Activated naive CD4-positive, alpha-beta T cell treated with Interleukin-2 at 50 U/mL for 16 hours (primary cell): ENCODE measurements at places on chromosomes 11 and 22.

DNA sequence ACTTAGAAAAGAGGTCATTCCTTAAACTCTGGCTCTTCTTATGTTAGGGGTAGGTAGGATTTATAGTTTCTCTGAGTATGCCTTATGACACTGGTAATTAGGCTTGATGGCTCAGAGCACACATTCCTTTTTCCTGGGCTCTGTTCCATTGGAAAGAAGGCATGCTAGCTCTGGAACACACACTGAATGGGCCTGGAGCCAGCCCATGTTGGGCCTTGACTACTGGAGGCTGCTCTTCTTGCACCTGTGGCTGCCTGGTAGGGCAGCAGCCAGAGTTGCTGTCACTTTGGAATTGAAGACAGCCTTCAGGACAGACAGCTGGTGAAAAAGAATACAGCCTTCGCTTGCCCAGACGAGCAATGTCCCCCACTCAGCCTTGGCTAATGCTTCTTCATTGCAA is 18.2 kb downstream of the MCAM start:
- DNase-seq, result no peak

- no peak for DNase-seq
These were observed 21.4 kb upstream of the AMOTL1 start for GRCh38 chr11:94746721-94747120.

DNA sequence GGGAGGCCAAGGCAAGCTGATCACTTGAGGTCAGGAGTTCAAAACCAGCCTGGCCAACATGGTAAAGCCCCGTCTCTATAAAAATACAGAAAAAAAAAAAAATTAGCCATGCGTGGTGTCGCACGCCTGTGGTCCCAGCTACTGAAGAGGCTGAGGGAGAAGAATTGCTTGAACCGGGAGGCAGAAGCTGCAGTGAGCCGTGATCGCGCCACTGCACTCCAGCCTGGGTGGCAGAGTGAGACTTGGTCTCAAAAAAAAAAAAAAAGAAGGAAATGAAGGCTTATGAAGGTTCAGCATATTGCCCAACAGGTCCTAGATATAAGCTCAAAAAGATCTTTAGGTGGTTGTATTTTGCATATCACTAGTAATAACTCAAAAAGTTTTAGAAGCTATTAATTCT is 10.2 kb downstream of the ATL3 start:
- DNase-seq, result no peak

DNA sequence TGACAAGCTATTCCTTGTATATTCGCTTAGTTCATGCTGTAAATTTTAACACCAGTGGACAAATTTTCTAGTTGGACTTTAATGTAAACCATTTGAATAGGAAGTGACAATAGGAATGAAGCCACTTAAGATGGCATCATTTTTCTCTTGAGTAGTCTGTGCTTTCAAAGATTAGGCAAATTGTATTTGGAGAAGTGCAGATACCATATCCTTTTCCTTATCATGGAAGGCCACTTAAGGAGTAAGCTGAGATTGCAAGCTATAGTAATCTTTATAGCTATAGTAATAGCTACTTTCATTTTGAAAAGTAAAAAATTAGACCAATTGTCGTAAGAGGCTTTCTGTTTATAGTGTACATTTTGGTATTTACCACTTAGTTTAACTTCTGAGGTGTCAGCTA is 12.8 kb downstream of the CAPRIN1 start:
- DNase-seq, result no peak

- no peak for DNase-seq
These were observed 2.7 kb downstream of the ACO2 start for GRCh38 chr22:41471568-41471967.

- no peak for DNase-seq
These were observed 28.8 kb downstream of the PRDM10 start for GRCh38 chr11:129973809-129974208.

DNA sequence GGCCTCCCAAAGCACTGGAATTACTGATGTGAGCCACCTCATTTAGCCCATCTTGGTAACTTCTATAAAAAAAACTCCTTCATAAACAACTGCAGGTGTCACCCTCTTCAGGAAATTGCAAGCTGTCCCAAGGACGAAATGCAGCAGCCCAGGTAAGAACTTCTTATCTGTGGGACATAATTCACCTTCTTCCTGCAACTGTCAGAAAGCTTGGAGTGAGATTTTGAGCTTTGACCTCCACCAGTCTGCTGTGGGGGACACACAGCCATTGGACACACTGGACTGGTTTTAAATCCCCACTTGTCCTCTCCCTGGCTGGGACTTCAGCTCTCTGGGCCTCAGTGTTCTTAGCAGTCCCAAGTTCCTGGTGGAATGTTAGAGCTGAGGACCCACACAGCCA is 368.5 kb downstream of the MN1 start:
- no peak for DNase-seq

- no peak for DNase-seq
These were observed 15.0 kb downstream of the SYTL2 start for GRCh38 chr11:85795712-85796487.
